Adipocyte (in vitro differentiated cells): ENCODE measurements at places on chromosomes 5 and 9.
A peak's percentile ranks its signal among the peaks of the same experiment; 100 is the strongest.

- DNase-seq: no peak
Observed at GRCh38 chr5:179542170-179542569, 8.2 kb upstream of the RUFY1 start.

DNA sequence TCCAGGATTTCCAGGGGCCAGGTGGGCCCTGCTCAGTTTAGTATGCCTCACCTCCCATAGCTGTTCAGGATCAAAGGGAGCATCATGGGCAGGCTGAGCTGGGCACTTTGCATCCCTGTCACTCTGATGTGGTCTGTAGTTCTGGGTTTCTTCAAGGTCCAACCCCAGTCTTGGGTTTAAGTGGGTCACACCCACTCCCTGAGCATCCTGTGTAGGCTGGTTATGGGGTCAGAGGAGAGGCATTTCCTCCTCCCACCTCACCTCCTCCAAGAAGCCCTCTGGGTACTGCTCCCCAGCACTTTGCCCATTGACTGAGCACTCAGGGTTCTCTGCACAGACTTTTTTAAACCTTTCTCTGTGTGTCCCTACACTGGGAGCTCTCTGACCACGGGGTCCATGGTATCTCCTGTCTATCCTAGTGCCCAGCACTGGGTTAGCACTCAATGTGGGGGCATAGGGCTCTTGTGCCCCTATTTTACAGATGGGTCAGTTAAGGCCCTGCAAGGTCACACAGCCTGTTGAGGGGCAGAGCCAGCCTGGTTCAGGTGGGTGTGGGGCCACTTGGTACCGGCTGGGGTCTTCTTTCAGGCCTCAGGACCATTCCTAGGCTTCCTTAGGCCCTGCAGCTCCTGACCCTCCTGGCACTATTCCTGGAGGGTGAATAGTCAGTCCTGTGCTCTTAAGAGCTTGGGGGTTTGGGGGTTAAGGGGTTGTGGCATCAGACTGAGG is 19.0 kb downstream of the CXXC5 start:
- DNase-seq: no peak

DNA sequence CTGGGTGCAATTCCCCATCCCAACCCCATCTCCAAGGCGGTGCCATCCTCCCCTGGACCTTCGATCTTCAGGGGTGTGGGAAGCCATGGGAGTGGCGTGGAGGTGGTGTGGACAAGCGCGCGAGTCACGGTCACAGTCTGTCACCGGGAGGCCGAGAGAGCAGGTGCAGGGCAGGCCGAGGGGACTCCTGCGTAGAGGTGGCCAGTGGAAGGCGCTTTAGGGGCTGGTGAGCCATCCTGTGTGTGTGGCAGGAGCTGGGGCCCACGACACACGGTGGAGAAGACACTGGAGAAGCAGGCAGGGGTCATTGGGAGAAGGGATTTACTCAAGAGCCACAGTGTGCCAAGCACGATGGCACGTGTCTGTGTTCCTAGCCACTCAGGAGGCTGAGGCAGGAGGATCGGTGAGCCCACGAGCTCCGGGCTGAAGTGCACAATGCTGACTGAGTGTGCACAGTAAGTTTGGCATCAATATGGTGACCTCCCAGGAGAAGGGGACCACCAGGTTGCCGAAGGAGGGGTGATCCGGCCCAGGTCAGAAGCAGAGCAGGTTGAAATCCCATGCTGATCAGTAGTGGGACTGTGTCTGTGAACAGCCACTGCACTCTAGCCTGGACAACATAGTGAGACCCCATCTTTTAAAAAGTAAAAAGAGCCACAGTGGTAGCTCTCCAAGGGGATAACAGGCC is 145.1 kb upstream of the PHYKPL start:
- no peak for DNase-seq

DNA sequence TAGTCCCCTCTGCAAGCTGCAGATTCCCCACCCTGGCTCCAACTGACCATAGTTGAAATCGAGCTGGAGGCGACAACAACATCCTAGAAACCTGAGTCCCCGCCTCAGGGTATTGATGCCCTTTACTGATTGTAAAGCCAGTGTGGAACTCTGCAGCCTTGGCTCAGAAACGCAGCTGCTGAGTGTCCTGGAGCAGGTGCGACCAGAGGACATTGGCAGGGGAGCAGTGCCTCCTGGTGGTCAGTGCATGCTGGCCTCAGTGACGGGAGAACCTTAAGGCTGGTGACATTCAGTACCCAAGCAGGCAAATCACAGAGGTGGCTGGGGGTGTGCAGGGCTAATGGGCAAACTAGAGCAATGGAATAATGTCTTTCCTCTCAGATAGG is 20.4 kb upstream of the ZNF354B start:
- DNase-seq: peak; percentile 20

- DNase-seq: no peak
Observed at GRCh38 chr9:6833518-6834192, 75.9 kb downstream of the KDM4C start.

GRCh38 chr5:34771076-34771475 is 67.9 kb upstream of the TTC23L start:
- no peak for DNase-seq

DNA sequence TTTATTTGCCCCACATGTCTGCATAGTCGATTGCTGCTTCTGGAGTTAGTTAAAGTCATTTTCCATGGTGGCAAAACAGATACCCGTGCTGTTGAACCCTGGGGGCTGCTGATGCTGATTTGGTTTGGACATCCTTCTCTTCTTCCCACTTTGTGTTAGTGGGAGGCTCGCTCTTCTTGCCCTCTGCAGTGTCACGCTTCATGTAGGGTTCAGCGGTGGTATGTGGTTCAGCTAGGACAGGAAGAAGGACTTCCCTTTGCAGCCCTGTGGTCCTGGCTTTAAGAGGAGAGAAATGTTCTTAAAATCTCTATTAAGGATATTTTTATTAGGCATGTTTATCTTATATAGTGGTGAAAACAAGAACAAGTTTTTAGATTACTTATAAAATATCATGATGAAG is 36.2 kb downstream of the SLC36A1 start:
- DNase-seq: no peak

- no peak for DNase-seq
Observed at GRCh38 chr9:119634006-119634405, 264.8 kb upstream of the BRINP1 start.

DNA sequence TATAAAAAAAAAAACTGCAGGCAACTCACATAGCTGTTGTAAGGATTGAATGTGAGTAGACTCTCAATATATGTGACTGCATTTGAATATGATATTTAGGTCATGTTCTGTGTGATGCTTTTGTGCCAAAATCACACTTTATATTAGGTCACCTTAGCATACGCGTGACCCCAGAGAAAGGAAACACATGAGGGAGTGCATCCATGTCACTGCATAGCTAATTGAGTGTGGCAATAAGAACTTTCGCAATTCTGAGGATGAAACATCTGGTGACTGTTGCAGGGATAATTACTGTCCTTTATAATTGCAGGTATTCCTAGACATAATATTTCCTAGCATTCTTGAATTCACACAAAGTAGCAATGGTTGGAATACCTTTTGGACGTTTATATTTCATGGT is 459.5 kb upstream of the KLF4 start:
- DNase-seq: peak; percentile 30

- no peak for DNase-seq
Observed at GRCh38 chr5:157068785-157069184, 9.9 kb upstream of the HAVCR1 start.

GRCh38 chr5:30736669-30737068 is 456.8 kb upstream of the CDH6 start:
- peak; percentile 26 for DNase-seq

- no peak for DNase-seq
Observed at GRCh38 chr5:51988634-51989033, 605.4 kb downstream of the ISL1 start.

- no peak for DNase-seq
Observed at GRCh38 chr5:14895301-14895700, 23.7 kb upstream of the ANKH start.

DNA sequence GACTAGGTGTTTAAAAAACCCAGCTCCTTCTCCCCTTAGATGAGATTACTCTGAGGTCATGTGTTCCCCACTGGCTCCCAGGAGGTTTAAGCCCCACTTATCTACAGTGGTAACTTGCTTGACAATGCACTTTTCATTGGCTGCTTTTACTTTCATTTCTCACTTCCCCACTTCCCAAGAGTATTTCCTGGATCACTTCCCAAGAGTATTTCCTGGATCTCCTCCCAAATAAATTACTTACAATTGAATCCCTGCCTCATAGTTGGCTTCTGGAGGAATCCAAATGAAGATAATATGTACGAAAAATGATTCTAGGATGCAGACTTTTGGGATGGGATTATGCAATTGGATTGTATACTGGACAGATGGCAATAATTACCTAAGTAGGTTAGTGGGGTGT is 47.1 kb upstream of the CHSY3 start:
- peak; percentile 58 for DNase-seq

DNA sequence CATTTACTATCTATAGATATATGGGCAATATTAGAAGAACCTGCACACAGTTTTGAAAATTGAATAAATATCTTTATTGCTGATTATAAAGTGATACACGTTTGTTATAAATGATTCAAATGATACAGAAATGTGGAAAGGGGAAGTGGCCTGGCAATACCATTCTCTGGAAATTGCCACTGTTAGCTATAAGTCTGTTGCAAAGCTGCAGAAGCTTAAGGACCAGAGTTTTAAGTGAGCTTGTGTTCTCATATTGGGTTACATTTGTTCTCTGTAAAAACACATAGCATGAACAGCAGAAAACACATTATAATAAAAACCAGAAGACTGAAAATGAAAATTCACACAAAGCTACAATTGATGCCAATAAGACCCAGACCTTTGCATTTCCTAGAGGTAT is 59.6 kb downstream of the RASGRF2 start:
- peak; percentile 5 for DNase-seq

GRCh38 chr5:95284572-95285408 is at the start of gene MCTP1:
MCTP1 (minus strand) TSS chr5:95285094.
- DNase-seq: peak; percentile 37

DNA sequence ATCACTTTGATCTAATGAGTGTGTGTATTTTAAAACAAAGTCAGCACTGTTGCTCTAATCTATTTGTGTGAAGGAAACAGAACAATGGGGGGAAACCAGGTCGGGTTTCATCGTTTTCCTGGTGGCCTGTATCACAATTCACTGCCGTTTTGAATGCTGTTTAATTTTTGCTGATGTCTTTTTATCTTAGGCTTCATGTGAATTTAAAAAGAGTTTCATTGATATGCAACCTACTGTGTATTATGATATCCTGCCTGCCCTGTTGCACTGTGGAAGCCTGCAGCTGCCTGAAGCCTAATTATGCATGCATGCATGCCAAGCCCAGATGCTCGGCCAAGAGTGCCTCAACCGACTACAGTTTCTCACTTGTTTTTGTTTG is 307.5 kb downstream of the ZNF608 start:
- no peak for DNase-seq

DNA sequence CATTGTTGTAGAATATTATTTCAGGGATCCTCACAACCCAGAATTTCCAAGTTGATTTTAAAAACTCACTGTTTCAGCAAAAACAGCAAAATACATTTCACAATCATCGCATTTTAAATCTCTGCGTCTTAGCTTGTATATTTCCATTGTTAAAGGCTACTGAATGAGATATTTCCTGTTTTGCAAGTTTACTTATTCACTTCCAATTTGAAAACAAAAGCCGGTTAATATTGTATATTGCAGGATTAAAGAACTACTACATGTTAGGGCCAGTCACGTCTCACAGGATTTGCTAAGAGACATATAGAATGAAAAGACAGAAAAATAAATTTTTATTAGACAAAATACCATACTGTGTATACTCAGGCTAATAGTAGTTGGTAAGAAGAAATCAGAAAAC is 395.9 kb upstream of the CDH9 start:
- no peak for DNase-seq

GRCh38 chr5:133873449-133873848 is 95.0 kb downstream of the C5orf15 start:
- no peak for DNase-seq

DNA sequence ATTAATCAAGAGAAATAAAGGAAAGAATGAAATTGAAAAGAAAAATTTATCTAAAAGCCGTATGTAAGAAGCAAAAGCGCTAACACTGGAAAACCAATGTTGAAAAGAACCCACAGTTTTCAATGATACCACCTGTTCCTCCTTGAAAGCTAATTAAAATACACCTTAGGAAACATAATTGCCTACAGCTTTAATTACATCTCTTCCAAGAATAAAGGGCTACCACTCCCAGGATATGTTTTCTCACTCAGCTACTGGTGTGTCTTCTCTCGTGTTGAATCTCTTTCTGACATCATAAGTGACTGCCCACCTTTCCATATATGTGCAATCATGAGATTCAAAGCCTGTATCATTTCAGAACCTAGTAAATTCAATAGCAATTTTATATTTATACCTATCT is 880.6 kb upstream of the DMAC1 start:
- DNase-seq: no peak

DNA sequence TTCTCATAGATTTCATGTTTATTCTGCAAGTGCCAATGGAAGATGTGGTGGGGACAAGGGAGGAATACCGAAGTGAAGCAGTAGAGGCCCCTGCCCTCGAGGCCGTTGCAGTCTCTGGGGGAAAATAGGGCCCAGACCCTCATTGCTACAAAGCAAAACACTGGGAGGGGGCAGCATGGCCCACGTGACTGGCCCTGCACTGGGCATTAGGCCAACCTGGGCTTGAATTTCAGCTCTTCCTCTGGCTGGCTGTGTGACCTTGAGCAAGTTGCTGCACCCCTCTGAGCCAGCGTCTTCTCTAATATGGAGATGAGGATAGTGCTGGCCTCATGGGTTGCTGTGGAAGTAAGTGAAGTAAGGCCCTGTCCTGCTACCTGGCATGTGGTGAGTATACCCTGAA is 709 bp upstream of the SYNPO start:
- DNase-seq: no peak

- DNase-seq: no peak
Observed at GRCh38 chr9:114460513-114461199, 44.6 kb downstream of the WHRN start.

- no peak for DNase-seq
Observed at GRCh38 chr5:39190311-39191102, 28.9 kb downstream of the FYB1 start.

DNA sequence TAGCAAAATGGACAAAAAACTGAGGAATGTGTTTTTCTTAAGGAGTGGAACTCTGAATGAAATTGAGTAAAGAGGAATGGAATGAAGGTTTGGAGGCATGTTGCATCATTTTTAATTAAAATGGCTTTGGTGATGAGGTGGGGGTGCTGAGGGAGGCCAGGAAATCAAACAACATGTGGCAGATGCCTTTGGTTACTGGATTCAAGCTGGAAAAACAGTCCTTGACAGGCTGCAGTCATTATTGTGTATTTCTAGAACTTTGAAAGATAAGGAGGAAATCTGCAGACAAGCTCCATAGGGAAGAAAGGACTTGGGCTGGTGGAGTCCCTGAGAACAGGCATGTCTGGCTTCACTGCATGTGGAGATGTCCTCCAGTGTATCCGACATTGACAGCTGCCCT is 203.5 kb upstream of the HAPLN1 start:
- DNase-seq: peak; percentile 83

DNA sequence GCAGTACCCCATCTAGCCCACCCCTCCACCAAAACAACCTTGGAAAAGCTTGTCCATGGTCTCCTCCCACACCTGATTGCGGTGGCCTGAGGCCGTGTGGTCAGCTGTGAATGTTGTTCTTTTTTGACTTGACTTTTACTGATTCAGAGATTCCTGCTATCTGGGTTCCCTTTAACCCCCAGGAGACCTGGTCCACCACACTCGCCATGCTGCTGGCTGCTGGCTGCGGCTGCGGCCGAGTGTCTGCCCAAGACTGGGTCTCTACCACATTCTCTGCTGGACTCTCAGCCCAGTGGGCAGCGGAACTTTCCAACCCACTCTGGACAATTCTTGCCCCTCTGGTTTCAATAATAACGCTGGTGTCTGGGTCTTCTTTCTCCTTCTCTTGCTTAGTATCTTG is 28.4 kb downstream of the FGF1 start:
- DNase-seq: no peak

- peak; percentile 86 for DNase-seq
Observed at GRCh38 chr5:177370488-177371119, 12.9 kb downstream of the RGS14 start.
